ENCODE measurements at places on chromosomes 13 and 19.

DNA sequence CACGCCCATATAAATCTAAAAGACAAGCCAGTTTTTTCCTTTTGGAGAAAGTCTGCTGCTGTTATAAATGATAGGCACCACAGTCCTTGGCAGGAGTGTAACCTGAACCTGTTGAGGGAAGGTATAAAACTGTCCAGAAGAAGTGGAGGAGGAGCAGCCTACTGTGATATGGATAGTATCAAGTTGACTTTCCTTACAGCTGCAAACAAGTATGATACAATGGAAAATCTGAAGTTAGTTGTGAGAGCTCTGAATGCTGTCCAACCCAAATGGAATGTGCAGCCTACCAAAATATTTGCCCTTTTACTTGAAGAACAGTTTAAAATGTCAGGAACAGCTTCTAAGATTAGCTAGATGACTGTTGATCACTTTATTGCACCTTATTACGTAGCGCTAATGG is 399.6 kb downstream of the FGF14 start:
- no peak for DNase-seq

DNA sequence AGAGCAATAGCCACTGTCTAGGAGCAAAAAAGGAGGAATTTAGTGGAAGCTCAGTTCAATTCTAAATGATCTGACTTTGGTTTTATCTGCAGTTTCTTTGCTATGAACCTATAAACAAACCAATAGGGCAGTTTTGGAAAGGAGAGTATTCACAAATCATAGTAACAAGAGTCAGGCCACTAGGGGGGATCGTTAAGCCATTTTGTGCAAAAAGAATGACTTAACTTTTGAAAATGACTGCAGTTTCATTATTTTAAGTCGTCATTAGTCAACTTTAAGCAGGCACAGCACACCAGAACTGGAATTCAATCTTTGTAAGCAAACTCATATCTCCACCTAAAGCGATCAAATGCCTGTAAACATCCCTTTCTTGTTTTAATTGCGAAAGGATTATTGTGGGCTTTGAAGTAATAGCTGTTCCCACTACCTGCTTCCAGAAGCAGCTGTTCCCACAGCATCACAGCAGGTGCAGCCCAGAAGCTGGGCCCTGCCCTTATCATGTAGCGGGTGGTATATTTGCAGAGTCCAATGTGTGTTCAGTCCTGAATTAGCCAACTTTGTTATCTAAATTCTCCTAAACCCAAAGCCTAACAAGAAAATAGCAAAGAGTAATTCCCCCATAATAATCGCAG is 51.5 kb downstream of the SOX21 start:
- DNase-seq = no peak

- DNase-seq = no peak
Observed at GRCh38 chr13:21673789-21674489, 3.1 kb downstream of the FGF9 start.

GRCh38 chr13:67515895-67516294 is 285.8 kb upstream of the PCDH9 start:
- no peak for DNase-seq

- DNase-seq = peak; percentile 28
Observed at GRCh38 chr13:109840201-109840892, 54.0 kb upstream of the IRS2 start.

- no peak for DNase-seq
Observed at GRCh38 chr13:26968431-26969341, 202.9 kb downstream of the USP12 start.

DNA sequence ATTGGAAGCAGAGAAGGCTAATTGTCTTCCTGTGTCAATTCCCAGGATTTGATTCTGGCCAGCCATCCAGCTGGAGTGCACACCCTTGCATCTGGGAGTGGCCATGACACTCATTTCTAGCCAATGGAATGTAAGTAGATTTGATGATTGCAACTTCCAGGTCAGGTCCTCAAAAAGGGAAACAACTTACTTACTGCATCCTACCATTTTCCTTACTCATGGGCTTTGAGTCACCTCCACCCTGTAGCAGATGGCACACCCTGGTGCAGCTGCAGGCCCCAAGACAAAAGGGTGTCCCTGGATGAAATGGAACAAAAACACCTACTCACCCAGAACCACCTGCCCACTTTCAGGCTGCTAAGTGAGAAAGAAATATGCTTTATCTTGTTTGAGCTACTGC is 27.3 kb upstream of the MPHOSPH8 start:
- no peak for DNase-seq

GRCh38 chr13:27621116-27621365 is 651 bp upstream of the POLR1D start:
- DNase-seq = no peak

DNA sequence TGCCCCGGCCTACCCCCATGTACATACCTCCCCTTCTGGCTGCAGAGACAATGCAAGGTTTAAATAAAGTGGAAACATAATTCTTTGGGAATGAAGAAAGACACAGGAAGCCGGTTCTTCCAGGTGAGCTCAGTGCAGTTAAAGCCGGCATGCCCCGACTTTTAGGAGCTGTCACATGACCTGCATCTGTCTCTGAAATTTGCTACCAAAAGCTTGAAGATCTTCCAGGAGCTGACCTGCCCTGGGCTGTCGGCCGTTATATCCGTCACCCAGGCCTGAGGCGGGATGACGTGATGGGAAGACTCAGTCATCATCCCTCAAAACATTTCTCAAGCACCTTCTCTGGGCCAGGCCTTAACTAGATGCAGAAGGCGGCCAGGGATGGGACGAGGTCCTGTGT is 10.3 kb downstream of the RAB8A start:
- DNase-seq = no peak

GRCh38 chr13:88068316-88068715 is 397.1 kb downstream of the SLITRK5 start:
- no peak for DNase-seq

DNA sequence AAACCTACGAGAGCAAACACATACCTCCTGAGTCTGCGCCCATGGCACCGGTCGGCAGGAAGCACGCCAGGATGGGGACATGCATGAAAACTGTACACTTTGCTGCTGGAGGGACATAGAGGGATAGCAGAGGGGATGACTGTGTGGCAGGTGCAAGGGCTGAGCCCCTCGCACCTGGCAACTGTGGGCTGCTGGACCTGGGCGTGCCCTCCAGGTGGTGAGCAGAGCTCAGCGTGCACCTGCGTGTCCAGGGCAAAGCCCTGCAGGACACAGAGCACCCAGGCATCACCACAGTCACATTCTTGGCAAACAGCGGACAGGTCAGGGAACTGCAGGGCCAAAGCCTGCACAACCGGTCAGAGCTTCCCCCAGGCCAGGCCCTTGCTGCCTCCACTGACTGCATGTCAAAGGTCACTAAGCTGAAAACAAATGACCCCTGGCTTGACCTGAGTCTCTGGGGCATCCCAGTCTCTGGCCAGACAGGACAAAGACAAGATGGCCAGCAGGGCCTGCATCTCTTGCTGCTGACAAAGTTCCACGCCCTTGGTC is 9.0 kb upstream of the ISYNA1 start:
- no peak for DNase-seq
